ENCODE measurements at places on chromosomes 5 and 9.

DNA sequence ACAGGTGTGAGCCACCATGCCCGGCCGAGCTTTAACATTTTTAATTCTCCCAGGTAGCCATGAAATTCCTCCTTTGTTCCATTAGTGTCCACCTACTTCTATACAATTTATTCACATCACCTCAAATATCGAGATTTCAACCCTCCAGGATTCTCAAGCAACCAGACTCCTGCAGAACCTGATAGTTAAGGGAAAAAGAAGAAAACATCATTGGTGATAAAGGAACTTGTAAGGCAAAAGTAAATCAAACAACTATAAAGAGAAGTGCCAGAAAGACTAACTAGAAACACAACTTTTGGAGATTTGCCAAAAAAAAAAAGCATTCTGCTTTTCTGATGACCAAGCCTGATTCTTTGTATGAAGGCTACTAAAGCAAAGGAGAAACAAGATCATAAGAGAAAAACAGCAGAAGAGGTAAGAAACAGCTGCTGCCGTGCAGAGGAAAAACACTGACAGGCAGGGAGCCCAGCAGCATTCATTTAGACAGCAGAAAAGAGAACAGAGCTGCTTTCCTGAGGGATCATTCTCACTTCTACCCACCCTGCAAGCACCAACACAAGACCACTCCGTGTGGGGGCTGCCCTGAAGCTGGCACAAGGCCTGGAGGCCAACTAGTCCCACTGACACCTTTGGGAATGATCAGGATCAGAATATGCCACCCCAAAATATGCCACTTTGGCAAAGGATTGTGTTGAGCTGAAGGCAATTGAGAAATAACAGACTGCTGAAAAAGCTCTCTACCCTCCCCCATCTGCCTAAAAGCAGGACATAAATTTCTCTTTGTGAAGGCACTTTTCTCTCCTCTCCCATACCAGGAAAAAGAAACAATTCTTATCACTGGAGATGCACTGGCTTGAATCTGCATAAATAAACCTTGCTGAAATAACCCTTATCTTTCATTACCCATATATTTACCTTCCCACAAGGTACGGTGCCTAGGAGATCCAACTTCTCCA is 75.1 kb downstream of the ALDH7A1 start:
- no peak for DNase-seq

- no peak for DNase-seq
These were observed 6.0 kb upstream of the RICTOR start for GRCh38 chr5:39080168-39080567.

DNA sequence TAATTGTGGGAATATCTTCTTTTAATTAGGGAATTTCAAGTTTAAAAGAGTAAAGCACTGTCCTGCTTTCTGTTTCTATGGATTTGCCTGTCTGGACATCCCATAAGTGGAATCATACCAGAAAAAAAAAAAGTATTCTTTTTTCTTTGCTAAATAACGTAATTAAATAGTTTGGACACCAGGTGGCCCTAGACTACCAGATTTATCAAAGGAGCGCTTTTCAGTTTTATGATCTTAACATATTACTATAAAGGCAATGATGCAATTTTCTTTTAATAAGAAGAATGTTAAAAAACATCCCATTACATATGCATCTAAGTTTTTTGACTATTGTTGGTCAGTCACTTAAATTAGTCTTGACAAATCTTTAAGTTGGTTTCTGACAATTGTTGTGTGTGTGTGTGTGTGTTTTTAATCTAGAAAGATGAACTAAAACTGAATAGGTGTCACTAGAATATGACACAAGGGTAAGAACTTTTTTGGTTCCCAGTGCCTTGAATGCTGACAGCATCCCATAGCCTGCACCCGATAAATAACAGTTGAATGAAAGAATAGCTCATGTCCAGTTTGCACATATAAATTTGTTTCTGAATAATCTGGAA is 49.5 kb downstream of the C5orf22 start:
- DNase-seq: no peak

GRCh38 chr5:100827481-100827889 is 75.6 kb downstream of the ST8SIA4 start:
- no peak for DNase-seq

GRCh38 chr9:84812847-84813246 is 143.3 kb downstream of the NTRK2 start:
- DNase-seq: no peak

DNA sequence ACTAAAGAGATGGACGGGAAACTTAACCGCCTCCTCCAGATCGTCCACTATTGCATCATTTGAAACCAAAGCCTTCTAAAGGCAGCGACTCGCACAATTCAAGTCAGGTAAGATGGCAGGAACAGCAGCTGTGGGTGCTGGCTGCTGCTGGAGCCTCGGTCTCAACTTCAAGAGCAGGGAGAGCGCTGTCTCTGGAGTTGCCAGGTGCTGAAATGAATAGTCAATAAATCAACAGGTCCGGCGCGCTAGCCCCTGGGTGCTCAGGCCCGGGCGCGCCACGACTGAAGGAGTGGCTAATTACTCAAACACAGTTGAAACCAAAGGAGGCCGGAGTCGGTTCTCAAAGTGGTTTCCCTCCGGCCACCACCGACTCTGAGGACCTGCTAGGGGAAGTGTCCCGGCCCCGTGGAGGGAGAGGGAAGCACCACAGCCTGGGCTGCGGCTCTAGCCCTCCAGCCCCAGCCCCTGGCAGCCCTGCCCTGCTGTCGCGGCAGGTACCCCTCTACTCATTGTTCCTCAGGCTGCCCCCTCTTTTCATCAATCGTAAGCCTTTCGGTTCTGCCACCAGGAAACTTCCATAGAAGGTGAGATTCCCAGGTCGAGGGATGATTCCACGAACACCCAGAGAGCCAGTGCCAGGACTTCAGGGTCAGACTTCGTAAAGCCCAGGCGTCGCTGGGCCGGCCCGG is 804 bp downstream of the TTC39B start:
- peak; percentile 15 for DNase-seq

- no peak for DNase-seq
These were observed 56.2 kb upstream of the TNFSF15 start for GRCh38 chr9:114861922-114862605.

- DNase-seq: no peak
These were observed 135.4 kb upstream of the SGCD start for GRCh38 chr5:156191547-156191946.

DNA sequence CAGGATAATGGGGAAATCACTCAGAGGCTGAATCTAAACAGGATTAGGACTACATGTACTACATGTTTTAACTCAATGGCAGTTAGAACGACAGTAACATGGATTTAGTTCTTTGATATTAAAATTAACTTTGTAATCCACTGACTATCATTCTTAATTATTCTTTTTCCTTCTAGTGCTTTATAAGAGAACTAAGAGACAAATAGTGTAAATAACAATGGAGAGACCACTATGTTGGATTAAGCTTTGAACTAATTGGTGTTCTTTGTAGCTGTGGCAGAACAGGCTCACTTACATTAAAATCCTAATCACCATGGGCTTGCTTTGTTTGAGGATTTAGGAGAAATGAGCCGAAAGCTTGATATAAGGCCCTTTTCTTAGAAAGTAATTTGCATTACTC is 18.8 kb downstream of the NMRK1 start:
- no peak for DNase-seq

DNA sequence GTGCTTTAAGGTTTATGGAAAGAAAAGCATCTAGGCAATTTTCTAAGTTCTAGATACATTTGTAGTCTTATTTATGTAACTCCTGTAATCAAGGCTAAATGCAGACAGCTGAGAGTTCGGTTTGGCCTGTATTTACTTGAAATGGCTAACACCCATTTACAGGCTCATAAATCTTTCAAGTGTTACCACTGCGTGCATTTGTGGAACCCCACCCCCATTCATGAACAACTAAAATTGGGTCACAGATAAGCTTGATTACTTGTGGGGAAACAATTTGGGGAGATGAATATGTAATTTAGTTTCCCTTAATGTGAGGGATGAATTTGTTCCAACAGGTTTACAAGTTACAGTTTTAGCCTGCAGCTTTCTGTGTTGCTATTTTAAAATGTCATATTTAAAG is 360.6 kb downstream of the ARRDC3 start:
- no peak for DNase-seq

Measured in H1 (cell line).